Muscle of back (tissue), 13 donors: ENCODE measurements at places on chromosomes 13 and 19.

DNA sequence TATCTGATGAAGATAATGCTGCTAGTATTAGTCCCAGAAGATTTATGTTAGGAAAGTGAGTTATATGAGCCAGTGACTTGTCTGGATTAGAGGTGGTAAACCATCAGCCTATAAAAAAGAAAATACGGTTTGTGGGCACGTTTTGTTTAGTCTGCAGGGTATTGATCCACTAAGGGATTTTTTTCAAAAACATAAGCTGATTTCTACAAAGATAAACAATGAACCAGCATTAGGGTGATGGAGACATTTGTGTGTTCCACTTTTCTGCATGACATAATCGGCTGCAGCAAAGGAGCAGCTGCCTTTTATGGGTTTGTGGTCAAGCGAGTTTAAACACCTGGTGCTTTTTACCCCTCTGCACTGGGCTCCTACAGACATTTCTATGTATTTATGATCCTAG lies 836.4 kb upstream of the GPC6 start:
- DNase-seq = no peak

DNA sequence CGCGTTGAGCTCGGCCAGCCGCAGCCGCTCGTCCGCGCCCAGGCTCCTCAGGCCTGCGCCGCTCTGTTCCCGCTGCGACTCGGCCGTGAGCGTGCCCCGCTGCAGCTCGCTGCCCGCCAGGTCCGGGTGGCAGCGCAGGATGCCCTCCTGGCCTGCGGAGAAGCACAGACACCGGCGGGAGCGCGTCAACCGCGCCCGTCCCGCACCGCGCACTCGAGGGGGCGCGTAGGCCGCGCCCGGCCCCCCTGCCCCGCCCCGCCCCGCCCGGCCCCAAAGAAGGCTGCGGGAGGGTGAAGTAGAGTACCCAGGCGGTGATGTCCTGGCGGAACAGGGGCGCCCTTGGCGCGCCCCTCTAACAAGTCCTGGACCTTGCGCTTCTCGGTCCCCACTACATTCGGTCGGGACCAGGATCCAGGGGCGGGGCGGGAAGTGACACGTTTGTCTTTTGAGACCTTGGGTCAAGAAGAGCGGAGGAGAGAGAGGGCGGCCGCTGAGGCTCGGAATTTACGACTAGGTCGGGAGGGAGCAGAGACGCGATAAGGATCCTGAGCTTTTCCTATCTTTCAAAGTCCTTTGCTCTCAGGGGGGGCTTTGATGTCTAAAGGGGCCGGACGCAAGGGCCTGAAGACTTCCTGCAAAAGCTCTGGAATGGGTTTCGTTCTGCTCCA lies 9.3 kb upstream of the CDX2 start:
- DNase-seq = no peak

DNA sequence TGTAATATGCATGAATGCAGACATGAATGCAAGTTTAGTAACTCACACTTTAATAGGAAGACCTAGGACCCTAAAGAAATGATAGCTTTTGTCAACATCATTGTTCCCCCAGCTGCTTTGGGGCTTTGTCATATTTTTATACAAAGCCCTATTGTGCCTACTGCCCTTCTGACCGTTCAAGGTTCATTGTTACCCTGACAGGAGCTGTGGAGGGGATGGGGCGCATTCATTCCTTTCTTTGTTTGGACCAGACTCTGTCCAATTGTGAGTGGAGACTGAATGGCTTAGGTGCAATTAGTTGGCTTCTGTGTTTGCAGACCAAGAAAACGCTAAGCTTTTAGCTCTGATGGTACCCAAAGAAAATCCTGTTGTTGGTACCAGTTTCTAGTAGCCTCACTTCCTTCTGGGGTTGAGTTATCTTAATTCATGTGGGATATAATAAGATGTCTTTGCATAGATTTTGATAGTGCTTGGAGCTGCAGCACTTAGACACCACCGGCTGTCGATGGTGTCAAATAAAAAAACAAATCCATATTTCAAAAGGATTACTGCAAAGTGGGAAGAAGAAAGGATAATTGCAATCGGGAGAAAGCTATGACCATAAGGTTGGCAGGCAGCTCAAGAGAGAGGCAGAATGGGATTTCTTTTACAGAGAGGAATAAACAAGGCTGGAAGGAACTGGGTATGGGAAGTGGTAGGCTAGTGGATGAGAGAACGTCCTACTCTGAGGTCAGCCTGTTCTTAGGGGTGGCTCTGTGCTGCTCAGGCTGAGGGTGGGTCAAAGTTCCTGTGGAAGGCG lies 133.9 kb upstream of the TMTC4 start:
- DNase-seq = no peak

DNA sequence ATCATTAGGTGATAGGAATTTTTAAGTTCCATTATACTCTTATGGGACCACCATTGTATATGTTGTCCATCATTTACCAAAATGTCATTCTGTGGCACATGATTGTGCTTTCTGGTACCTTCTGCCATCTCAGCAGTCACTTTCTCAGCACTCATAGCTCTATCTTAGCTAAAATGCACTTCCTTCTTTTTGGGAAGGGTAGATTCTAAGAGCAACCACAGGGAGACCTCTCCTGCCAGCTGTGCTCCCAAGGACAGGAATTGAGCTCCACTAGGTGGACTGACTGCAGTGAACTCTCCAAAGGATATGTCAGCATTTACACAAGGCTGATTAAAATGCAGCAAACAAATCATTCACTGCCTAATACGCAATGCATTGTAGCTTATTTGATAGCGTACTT lies 91.8 kb upstream of the OBI1 start:
- DNase-seq = no peak

DNA sequence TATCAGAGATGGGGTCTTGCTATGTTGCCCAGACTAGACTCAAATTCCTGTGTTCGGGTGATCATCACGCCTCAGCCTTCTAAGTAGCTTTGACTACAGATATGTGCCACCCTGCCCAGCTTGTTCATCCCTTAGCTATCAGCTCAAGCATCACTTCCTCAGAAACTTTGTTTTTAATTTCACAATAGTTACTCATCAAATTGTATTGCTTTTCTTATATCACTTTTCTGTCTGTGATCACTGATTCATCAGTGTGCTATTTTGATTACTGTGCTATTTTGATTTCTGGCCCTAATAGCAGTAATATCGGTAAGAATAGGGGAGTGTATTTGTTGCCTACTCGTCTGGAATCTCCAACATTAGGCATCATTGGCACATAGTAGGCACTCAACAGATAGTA lies 878.6 kb upstream of the PCDH20 start:
- no peak for DNase-seq

- no peak for DNase-seq
Measured at GRCh38 chr19:31296741-31297390, 52.4 kb downstream of the TSHZ3 start.

GRCh38 chr13:75352641-75353327 lies 129.2 kb downstream of the TBC1D4 start:
- no peak for DNase-seq

DNA sequence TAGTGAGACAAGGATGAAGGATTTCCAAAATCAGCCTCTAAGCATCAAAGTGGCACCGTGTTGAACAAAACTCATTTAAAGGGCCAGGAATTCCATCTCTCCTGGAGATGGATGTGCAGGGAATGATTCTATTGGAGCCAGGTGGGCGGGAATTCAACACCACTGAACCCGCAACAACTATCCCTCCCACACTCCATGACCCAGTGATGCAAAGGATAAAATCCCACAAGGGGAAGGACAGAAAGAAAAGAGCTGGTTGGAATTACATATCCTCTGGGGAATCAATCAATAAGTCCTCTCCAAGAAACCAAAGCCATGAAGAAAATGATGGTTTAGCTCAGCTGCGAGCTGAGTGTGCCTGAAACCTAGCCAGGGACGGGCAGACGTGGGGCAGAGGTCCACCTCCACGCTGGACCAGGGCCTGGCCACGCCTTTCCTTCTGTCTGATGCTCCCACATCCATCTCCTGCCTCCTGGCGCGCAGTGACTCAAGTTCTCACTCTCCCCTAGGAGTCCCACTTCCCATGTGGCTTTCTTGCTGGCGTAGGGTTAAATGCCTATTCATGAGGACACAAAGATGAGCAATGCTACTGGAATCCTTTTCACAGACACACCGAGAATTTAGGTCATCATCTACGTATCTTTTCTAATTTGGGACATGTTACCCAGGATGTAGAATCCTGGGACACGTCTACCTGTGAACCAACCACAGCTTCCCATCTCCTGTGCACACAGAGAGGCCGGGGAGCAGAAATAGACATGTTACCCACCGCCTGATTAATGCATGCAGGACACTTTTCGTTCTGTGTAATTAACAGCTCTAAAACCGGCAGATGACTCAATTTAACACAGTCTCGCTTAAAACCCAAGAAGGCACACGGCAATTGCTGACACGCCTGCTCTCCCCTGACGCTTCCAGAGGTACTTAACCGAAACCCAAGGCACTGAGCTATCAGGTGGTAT lies 48.6 kb downstream of the PEPD start:
- DNase-seq = no peak

- no peak for DNase-seq
Measured at GRCh38 chr13:102002287-102002686, 399.6 kb downstream of the FGF14 start.

DNA sequence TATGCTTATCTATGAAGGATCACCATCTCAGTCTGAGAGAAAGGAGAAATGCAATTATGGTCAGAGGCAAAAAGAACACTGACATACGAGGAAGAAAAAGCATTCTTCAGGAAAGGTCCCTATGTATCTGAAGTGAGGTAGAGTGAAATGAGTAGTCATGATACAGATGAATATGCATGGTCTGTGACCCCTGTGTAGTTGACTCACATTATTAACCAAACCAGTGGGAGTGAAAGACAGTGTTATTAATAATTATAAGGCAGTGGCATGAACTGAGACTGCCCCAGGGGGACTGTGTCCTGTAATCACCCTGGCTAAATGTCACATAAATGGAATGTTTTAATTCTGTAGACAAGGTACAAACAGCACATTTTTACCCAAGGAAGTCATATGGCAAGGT lies 1320.2 kb upstream of the PCDH9 start:
- no peak for DNase-seq

DNA sequence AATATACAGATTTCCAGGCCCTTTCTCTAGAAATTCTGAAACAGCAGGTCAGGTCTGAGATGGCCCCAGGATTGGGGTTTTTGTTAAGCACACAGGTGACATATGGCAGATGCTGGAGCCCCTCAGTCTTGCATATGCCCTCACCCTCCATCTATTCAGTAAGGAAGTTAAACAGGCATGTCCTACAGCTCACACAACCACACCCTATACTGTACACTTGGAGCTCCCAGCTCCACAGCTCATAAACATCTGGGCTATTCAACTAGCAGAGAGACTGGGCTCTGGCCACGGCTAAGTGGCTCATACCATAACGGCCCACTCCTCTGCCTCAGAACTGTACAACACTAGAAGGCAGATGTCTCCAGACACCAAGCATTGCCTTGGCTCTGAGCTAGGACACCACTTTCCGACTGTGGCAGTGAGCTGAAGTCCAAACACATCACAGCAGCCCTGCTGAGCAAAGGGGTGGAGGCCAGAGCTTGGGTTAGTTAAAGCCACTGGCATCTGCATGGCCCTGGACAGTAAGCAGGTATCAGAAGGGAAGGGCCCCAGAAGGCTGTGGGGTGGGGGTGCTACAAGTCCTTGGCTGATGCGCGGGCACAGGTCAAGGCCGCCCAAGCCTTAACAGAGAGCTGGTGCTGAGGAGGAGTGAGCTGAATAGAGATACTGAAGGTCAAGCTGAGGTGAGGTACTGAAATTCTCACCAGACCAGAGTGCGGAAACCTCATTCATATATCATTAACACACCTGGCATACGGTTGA lies 79.1 kb downstream of the ABCC4 start:
- DNase-seq = no peak

DNA sequence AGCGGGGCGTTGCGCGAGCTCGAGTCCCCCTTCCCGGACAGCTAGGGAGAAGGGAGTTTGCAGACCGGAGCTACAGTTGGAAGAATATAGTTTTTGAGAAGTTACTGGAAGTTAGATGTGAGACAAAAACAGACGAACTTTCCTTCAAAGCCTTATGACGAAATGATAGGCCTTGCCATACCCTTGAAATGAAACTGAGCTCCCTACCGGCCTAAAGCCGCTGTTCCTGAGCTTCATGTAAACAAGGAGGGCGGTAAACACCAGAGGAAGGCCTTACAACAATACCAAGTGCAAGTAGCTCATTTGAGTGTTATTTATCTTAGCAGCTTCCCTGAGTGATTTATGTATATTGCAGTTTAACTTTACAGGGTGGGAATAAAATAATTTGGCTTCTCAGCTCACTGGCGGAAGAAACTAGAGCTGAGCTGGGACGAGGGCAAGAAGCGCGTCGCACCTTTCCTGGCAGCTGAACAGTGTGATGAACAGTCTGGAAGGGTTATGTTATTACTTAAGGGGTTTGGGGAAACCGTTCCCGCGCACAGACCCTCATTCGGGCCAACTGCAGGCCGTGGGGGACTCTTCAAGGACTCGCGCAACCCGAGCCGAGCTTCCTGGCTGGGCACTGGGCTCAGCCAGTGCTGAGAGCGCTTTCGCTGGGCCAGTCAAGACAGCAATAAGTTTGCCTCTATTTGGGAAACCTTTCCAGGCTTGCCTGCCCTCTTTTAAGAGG lies 111.2 kb downstream of the KCNRG start:
- DNase-seq = no peak

DNA sequence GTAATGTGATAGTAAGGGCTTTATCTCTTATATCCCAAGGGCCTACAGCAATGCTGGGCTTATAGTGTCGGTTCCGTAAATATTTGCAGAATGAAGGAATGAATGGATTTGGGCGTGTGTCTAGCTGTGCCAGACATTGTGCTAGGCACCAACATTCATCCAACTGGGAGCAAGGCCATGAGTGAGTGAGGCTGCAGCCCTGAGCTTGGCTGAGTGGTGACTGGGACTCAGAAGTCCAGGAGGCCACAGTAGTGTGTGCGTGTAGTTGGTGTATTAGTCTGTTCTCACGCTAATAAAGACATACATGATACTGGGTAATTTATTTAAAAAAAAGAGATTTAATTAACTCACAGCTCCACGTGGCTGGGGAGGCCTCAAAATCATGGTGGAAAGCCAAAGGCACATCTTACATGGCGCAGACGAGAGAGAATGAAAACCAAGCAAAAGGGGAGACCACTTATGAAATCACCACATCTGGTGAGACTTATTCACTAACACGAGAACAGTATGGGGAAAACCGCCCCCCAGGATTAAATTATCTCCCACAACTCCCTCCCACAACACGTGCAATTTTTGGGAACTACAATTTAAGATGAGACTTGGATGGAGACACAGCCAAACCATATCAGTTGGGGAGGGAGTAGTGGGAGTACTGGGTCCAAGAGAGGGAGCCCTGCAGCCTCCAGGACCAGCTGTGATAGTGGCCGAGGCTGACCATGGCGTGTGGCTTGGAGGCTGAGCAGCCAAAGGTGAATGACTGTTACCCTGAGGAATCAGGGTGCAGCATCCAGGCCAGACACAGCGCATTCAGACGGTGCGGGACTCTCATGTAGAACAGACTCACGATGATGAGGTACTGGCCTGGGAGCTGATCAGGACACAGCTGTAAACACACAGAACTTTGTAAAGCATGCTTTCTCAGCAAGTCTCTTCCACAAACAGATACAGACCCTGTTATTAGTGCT lies 104.6 kb downstream of the TEX26 start:
- DNase-seq = peak; percentile 47

GRCh38 chr13:91228108-91228507 lies 119.4 kb upstream of the MIR17HG start:
- no peak for DNase-seq

GRCh38 chr13:91174886-91175501 lies 172.5 kb upstream of the MIR17HG start:
- DNase-seq = peak; percentile 37

GRCh38 chr13:60230593-60230992 lies 66.9 kb upstream of the DIAPH3 start:
- no peak for DNase-seq
